Fibroblast of skin of left biceps (primary cell): ENCODE measurements at places on chromosomes 2 and 18.

- DNase-seq: no peak
These were observed 28.0 kb downstream of the DNER start for GRCh38 chr2:229686122-229686919.

- no peak for DNase-seq
These were observed 48.7 kb downstream of the SOWAHC start for GRCh38 chr2:109662889-109663288.

GRCh38 chr2:47193607-47194006, 38.5 kb upstream of the STPG4 start:
- no peak for DNase-seq

DNA sequence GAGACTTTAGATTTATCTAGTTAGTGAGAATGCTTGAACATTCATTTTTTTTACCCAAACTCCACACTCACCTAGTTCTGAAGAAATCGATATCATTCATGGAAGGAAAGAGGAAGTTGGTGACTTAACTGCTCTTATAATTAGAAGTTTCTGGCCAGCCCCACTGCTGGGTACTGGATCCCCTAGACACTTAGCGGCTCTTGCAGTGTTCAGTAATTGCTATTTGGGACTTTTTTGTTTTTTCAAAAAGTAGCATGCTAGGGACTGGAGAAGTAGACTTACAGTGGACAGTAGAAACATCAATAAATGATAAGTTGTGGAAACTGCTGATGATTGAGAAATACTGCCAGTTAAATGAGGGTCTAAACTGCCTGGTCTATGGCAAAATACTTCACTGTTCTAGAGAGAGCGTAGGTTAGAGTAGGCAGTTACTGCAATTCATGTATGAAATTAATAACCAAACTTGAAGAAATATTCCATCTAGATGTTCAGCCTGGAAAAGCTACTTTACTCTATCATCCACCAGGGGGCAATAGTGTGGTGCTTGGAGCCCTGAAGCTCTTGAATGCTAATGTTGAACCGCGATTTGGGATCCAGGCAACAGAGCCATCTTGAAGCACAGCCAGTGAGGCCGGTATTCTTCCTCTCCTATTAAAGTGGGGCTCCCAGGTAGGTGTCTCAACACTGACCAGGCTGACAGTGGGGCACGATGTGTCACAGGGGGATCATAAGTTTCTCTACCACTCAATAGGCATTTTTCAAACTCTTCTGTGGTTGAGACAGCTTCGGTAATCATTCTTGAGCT, 146.1 kb upstream of the SESTD1 start:
- peak; percentile 17 for DNase-seq

GRCh38 chr18:49456794-49457193, 3.7 kb downstream of the DYM start:
- no peak for DNase-seq

- DNase-seq: no peak
These were observed 86.0 kb downstream of the TPO start for GRCh38 chr2:1499033-1499795.

- DNase-seq: no peak
These were observed 2.2 kb downstream of the UBXN4 start for GRCh38 chr2:135743860-135744259.

- DNase-seq: no peak
These were observed 217.0 kb downstream of the OSR1 start for GRCh38 chr2:19141234-19142004.

DNA sequence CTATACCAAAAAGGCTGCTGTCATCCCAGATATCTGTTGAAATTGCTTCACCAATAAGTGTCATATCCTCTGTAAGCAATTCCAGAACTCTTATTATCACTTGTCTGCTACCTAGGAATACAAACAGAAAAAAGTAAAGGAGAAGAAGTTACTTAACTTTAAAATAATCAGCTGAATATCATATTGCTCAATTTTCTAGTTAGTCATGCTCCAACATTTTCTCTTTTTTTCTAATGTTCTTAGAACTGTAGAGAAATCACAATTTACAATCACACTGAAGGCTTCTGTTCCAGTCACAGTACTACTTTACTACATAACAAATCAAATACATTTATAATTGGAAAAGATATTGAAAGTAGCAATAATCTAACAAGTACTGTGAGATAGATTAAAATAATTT, 17.4 kb downstream of the RTTN start:
- no peak for DNase-seq

DNA sequence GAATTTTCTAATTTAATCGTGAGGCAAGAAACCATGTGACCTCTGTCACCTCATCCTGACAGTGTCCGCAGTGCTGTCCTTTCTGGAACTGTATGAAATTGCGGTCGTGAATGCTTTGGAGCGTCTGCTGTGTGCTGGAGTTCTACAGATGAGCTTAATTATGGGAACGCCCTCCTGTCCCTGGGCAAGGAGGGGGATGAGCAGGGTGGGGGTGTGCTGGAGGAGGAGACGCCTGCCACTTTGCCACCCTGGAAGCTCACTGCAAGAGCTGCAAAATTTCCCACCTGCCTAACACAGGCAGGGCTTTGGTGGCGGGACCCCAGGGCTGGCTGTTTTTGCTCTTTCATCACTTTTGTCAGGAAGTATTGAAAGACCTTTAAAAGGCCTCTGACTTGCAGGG, 6.5 kb downstream of the LPIN1 start:
- no peak for DNase-seq

DNA sequence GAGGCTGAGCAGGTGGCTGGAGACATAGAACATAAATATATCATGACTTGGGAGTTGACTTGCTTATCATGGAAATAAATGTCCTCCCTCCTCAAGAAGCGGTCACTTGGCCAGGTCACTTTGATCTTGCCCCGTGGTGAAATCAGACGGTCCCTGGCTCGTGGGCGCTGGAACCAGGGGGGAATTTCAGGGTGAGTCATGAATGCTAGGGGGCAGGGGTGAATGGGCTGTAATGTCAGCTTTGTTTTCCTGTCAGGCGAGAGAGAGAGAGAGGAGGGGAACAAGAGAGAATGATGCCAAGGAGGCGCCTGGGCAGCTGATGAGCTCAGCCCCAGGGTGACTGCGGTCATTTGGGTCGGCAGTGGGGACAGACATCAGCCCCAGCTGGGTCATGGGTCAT, 47.7 kb downstream of the RRM2 start:
- DNase-seq: no peak

DNA sequence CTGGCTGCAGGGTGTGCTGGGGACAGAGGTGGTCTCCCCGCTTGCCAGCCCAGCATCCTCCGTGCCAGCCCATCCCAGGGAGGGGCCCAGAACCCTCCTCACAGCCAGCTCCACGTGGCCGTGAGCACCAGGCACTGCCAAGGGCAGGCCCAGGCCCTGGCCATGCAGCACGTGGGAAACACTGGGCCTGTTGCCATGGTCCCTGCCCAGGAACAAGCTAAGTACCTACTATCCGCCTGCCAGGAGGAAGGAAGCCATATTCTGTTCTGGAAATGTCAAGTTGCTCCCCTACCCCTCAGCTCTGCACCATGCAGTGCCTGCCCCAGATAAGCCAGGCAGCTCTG, 250.6 kb downstream of the CYP26B1 start:
- DNase-seq: no peak

DNA sequence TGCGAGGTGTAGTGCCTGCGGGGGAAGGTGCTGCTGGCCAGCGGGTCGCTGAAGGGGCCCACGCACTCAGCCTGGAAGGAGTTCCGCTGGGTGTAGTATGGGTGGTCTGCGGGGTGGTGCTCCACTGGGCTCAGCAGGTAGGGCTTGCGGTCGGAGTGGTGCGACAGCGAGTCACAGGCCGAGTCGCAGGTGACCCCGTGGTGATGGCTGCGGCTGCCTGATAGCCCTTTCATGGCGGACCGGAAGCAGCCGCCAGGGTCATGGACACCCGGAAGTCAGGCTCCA, 429.8 kb downstream of the TGIF1 start:
- DNase-seq: no peak

- no peak for DNase-seq
These were observed 172.3 kb downstream of the ARL6IP6 start for GRCh38 chr2:152890736-152891135.

DNA sequence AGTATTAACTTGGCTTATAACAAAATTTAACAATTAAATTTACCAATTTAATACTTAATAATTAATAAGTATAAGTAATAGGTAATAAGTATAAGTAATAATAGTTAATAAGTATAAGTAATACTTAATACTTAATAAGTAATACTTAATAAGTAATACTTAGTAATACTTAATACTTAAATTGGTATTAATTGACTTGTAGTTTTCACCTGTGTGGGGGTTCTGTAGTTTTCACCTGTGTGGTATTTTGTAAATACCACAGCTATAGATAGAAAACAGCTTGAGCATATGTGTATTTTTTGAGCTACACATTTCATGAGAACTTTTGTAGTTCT, 55.4 kb downstream of the MAPRE2 start:
- no peak for DNase-seq
